ENCODE measurements at places on chromosomes 1 and 21.

DNA sequence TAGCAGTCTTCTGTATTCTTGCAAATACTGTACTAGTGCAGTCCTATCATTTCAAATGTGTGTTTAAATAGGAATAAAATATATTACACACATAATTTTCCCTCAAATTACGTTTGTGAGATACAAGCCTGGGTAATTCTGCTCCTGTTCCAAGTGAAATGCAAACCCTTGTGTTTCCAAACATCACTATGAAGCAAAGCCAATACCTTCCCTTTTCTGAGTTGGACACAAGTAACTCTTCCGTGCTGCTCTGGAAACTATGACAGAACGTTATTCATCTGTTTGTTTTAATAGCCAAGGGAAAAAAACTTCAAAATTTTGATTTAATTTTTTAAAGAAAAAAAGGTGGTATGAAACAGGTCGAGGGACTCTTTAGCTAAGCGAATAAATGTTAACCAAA is 73.7 kb upstream of the UBE2U start:
- no peak for DNase-seq

DNA sequence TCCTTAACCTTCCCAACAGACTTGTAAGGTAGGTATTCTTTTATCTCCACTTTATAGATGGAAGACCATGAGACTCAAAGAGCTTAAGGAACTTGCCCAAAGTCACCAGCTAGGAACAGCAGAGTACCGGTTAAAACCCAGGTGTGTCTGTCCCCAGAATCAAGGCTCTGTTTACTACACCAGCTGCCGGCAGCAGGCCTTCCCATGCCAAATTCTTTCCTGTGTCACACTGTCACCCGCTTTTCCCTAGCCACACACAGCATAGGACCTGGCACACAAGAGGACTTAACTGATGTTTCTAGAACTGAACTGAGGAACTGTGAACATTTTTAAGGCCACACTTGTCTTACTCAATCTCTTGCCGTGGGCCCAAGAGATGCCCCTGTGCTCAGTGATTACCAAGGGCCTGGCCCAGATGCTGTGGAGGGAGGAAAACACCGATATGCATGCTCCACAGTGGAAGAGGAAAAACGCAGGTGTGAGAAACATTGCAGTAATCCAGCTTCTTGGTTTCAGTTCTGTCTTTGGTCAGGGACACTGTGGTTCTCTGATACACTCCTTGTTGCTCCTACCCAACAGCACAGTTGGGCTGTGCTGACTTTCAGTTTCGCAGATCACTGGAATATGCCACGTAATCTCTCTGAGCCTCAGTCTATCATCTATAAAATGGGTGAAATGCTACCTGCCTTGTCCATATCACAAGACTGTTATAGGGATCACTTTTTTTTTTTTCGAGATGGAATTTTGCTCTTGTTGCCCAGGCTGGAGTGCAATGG is 13.9 kb upstream of the LY9 start:
- no peak for DNase-seq

DNA sequence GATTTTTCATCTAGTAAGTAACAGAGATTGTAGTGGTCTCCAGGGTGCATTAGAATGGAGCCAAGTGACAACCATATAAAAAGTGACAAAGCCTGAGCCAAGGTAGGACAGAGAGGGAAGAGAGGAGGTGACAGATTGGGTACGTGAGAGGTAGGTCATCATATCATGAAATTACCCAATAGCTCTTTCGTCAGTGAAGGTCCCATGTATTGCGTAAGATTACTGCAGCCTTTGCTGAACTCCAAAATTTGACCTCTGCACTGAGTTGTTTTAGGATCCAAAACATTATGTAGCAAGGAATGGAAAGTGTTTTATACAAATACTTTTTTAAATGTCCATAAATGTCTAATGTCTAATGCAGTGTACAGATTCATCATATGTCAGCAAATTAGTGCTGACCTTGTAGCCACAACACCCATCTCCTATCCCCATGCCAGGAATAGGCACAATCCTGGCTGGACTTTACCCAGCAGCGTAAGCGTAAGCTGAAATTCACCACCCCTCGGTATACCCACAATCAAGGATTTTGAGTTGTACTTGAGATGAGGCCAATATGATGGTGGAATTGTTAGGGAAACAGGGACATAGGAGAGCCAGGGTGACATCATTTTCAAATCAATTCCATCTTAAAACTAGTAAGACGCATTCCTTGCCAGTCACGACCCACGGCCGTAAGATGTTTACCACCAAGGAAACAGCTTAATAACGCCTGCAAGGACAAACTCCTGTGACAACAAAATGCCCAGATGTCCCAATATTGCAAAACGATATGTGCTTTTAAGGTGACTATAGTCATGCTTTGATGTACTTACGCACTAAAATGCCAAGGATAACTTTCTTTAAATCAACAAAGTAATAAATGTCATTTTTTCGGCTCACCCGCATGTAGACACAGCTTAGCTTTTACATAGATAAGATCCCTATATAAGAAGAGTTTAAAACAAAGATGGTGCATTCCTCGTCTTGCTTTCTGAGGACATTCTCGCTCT is 38.1 kb upstream of the GREM2 start:
- DNase-seq, result no peak

GRCh38 chr1:8354038-8354437 is 36.1 kb downstream of the SLC45A1 start:
- no peak for DNase-seq

DNA sequence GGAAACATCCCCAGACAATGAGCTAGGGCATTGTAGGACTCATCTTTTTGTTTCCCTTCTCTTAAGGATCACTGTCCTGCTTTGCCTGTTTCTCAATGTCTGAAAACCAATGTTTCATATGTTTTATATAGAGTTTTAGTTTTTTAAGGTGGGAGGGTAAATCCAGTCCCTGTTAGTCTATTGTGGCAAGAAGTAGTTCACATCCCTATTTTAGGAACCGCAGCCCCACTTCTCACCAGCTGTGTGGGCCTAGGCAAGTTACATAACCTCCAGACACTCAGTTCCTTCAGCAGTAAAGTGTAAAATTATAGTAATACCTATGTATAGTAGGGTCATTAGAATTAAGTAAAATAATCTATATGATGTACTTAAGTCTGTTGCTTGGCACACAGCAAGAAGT is 105.8 kb upstream of the WLS start:
- no peak for DNase-seq

GRCh38 chr1:116711263-116711840 is 42.9 kb upstream of the CD2 start:
- no peak for DNase-seq

- no peak for DNase-seq
These were observed 743.8 kb upstream of the NEGR1 start for GRCh38 chr1:73026114-73026513.

DNA sequence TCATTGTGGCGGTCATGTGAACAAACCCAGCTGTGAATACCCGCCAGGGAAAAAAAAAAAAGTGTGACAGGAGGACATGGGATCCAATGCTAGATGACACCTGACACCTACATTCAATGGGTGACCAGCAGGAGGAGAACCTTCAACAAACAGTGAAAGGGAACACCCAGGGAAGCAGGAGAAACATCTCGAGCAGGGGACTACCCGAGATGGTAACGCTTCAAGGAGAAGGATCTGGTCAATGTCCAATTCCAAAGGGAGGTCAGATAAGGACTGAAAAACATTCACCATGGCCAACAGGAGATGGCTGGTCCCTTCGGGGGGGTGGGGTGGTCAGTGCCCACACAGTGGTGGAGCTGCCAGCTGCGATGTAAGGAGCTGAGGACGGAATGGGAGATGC is 46.3 kb downstream of the PTPN14 start:
- DNase-seq, result no peak

- no peak for DNase-seq
These were observed 14.6 kb downstream of the OTUD7B start for GRCh38 chr1:149995927-149996326.

GRCh38 chr1:155977690-155978324 is 540 bp downstream of the ARHGEF2 start:
- peak; percentile 55 for DNase-seq

GRCh38 chr1:225880636-225881035 is 1.5 kb downstream of the TMEM63A start:
- DNase-seq, result no peak

- no peak for DNase-seq
These were observed 7.7 kb downstream of the NOC2L start for GRCh38 chr1:951364-951763.
